ENCODE measurements at places on chromosomes 1 and 21. TPM values are rescaled to one million over a fixed set of nuclear protein-coding genes. Genes with fewer than 3 reads are reported as not detected.

Gene DCST1
- polyA plus RNA-seq: not detected

Gene OR6N1
- not detected for polyA plus RNA-seq

Gene OR2T11
- not detected for polyA plus RNA-seq

Gene PODN
- polyA plus RNA-seq: not detected

Gene ANP32E
- 52.9 TPM for polyA plus RNA-seq

Gene PGLYRP4
- not detected for polyA plus RNA-seq

Gene TTC39A
- polyA plus RNA-seq: not detected

Gene CCDC27
- not detected for polyA plus RNA-seq

Gene ZBED6
- 1.2 TPM for polyA plus RNA-seq

Gene TPTE
- not detected for polyA plus RNA-seq

Gene LCE2A
- not detected for polyA plus RNA-seq

Gene KCNT2
- not detected for polyA plus RNA-seq

Gene ETNK2
- 1.5 TPM for polyA plus RNA-seq

Gene MYBPH
- polyA plus RNA-seq: not detected

Gene UBL4B
- not detected for polyA plus RNA-seq

Gene C8B
- not detected for polyA plus RNA-seq

Gene IQCC
- 1.7 TPM for polyA plus RNA-seq

Gene KCNK2
- not detected for polyA plus RNA-seq

Gene HAO2
- polyA plus RNA-seq: not detected

Gene CASQ1
- not detected for polyA plus RNA-seq

Gene HMGCS2
- not detected for polyA plus RNA-seq

Gene PSRC1
- not detected for polyA plus RNA-seq

Gene EXTL1
- not detected for polyA plus RNA-seq

Gene DNAJC6
- 1.1 TPM for polyA plus RNA-seq

Gene PLA2G2A
- polyA plus RNA-seq: not detected

Gene FCRL4
- polyA plus RNA-seq: 0.06 TPM

Gene VTCN1
- polyA plus RNA-seq: not detected

Gene ZZZ3
- 32.6 TPM for polyA plus RNA-seq

Gene ODR4
- polyA plus RNA-seq: 6.5 TPM

Gene OPRD1
- polyA plus RNA-seq: 0.03 TPM

Gene BATF3
- polyA plus RNA-seq: 0.80 TPM

Gene TDRD5
- not detected for polyA plus RNA-seq

Gene NBL1
- 0.18 TPM for polyA plus RNA-seq

Gene SLC5A9
- polyA plus RNA-seq: not detected

Gene RGS13
- 0.33 TPM for polyA plus RNA-seq

Gene VHLL
- not detected for polyA plus RNA-seq

Gene AADACL4
- not detected for polyA plus RNA-seq

Data from IgD-negative memory B cell (primary cell).